ENCODE measurements at places on chromosomes 12 and 14.

GRCh38 chr14:75298187-75298965, 19.7 kb downstream of the FOS start:
- DNase-seq = no peak

DNA sequence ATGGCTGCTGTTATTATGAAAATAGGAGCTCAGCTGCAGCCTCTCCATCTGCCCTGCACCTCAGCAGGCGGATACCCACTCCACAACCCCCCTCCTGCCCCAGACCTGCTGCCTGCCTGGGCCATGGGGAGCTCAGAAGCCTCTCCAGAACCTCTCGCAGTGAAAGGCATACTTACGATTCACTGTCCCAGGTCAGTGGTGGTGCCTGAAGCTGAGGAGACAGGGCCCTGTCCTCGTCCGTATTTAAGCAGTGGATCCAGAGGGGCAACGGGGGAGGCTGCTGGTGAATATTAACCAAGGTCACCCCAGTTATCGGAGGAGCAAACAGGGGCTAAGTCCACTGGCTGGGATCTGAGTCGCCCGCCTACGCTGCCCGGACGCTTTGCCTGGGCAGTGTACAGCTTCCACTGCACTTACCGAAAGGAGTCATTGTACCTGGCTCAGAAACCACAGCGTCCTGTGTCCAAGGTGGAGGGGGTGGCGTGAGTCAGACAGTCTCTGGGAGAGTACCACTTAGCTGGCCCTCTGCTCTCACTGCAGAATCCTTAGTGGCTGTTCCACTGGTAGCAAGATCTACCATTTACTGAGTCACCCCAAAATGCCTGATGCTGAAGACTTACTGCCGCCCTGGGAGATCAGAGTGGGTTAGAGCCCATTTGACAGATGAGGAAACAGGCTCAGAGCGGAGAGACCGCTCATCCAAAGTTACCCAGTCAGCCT, at the start of gene SERPINA1:
SERPINA1 (minus strand) TSS at position 219 of the 720 bp plus-strand sequence. CDS start 5,365 bp downstream, outside the sequence.
- DNase-seq = no peak

DNA sequence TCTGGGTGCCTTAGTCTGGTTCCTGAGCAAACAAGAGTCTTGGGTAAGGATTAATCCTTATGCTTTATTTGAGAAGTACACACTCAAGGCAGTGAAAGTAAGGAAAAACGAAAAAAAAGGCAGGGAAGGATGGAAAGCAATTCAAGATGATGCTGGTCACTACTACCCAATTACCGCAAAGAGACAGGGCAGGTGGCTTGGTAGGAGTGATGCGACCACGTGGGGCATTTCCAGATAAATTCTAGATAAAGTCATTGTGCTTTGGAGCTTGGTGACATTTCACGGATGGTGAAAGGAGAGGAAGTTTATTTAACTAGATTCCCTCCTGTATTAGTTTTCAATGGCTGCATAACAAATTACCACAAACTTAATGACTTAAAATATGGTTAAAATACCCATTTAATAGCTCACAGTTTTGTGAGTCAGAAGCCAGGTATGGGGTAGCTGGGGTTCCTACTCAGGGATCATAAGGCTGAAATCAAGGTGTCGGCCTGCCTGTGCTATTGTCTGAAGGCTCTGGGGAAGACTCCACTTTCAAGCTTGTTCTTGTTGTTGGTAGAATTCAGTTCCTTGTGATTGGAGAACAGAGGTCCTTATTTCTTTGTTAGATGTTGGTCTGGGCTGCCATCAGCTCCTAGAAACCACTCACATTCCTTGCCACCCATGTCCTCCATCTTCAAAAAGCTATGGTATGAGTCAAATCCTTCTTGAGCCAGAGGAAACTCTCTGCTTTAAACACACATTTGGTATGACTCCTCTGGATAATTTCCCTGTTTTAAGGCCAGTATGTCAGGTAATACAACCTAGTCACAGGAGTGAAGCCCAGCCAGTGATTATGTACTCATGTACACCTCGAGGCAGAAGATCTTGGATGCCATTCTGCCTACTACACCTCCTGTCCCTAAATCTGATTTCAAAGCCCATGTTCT, 5.6 kb upstream of the HMGA2 start:
- DNase-seq = no peak

GRCh38 chr12:64522316-64522715, 70.4 kb downstream of the TBK1 start:
- no peak for DNase-seq

DNA sequence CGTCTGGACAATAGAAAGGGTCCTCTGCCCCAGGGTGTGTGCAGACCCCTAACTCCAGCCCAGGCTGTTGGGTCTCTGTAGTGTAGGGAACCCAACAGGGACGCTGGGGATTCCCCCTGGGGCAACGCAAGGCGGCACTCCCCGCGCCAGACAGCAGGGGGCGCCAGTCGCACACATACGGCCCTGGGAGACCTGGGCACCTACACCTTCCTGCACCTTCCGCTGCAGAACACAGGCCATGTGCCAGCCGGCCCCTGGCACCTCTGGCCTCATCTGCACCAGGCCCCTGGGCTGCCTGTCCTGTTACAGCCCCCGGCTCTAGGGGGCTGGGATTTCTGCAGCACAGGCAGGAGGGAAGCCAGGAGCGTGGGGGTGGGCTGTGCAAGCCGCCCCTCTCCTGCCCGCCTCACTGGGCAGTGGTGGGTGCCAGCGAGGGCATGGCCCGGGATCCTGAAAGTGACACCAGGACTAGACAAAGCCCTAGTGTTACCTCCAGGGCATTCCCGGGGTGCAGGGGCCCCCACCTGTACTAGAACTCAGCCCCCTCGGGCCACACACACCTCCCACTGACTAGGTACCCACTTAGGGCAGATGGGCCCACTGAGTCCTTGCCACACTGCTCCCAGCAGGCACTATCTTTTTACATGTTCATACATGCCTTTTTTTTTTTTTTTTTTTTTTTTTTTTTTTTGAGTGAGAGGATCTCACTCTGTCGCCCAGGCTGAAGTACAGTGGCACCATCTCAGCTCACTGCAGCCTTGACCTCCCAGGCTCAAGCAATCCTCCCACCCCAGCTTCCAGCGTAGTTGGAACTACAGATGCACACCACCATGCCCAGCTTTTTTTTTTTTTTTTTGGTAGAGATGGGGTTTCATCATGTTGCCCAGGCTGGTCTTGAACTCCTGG, 37.5 kb downstream of the CCNK start:
- DNase-seq = peak; percentile 48

- no peak for DNase-seq
Observed at GRCh38 chr12:124232654-124232987, 62.3 kb upstream of the RFLNA start.

DNA sequence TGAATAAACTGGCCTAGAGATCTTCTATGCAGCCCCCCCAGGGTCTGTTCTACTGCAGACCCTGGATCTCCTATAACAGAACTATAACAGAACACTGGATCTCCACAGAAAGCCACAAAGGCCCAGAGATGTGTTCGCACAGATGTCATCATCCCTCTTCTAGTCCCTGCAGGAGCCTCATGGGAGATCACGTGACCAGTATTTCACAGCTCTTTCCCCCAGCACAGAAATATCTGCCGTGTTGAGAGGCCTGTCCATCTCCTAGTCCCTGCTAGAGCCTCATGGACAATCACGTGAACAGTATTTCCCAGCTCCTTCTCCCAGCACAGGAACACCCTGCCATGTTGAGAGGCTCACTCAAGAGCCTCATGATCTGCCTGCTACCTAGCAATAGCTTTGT, 331.7 kb downstream of the NRXN3 start:
- no peak for DNase-seq

GRCh38 chr12:109450980-109451379, 26.1 kb downstream of the KCTD10 start:
- no peak for DNase-seq

DNA sequence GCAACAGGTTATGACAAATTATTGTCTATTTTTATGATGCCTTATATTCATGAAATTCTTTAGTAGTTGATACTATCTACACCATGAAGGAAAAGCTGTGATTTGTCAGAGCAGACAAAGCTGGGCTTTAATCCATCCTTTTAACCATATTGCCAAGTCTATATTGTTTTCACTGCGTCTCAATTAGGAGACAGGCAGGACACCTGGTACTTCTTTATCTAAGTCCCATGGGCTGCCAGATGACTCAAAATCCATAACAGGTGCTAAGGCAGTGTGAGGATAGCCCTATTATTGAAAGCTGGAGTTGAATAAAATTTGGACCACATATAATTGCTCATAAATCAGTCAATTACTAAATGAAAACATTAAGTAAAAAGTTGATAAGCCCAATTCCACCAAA, 22.6 kb downstream of the INSM2 start:
- no peak for DNase-seq

- no peak for DNase-seq
Observed at GRCh38 chr12:46459861-46460545, 87.4 kb upstream of the SLC38A2 start.

DNA sequence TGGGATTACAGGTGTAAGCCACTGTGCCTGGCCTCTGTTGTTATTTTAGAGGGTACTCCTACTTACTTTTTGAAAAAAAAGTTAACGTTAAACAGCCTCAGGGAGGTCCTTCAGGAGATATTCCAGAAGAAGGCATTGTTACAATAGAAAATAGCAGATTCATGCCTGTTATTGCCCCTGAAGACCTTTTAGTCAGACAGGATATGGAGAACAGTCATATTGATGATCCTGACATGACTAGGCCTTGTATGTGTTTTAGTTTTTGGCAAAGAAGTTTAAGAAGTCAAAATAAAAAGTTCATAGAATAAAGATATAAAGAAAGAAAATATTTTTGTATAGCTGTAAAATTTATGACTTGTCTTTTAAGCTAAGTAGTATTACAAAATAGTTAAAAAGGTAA, 45.3 kb downstream of the WASHC3 start:
- no peak for DNase-seq

- no peak for DNase-seq
Observed at GRCh38 chr12:99658671-99659349, 11.3 kb downstream of the GARIN6 start.

DNA sequence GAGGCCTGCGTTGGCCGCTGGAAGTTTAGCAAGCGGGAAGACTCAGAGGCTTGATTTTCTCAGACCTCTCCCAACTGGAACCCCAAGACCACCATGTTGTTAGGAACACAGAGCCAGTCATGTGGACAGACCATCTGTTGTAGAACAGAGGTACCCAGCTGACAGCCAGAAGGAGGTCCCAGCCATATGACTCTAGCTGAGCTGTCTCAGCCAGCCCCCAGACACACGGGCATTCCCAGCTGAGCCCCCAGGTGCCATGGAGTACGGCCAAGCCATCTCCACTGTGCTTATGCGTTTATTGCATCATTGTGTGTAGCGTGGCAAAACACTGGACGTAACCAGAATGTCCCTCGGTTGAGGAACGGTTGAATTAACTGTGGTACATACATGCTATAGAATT, 421.9 kb downstream of the TMEM132D start:
- no peak for DNase-seq

GRCh38 chr14:89015016-89015415, 190.6 kb downstream of the TTC8 start:
- no peak for DNase-seq

DNA sequence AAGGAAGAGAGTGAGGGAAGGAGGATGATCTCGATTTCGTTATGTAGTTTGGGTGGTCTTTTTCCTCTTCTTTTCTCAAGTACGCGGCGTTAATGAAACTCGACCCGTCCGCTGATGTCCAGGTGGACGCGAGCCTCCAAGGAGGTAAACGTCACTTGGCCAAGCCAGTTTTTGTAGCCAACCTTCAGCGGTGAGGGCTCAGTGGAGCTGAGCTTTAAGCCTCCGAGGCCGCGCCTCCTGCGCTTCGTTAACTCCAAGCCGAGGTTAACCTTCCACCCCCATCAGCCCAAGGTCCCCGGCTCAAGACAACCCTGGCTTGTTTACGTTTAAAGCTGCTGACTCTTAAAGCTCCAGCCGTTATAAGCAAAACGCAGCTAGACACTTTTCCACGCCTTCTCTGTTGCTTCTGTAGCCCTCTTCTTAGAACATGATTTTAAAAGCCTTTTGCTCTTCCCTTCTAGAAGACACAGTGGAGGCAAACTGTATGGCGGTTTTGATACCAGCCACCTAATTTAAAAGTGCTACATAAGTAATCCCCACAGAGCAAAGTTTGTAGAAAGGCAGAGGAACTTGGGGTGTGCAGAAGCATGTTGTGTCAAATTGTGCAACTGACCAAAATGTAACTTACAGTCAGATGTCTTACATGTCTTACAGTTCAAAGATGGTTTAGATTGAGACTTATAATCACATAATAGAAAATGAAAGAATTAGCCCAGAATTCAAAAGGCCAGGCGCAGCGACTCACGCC, 923 bp upstream of the ITPR2 start:
- no peak for DNase-seq

GRCh38 chr12:52181746-52182145, 10.1 kb downstream of the KRT80 start:
- DNase-seq = no peak

DNA sequence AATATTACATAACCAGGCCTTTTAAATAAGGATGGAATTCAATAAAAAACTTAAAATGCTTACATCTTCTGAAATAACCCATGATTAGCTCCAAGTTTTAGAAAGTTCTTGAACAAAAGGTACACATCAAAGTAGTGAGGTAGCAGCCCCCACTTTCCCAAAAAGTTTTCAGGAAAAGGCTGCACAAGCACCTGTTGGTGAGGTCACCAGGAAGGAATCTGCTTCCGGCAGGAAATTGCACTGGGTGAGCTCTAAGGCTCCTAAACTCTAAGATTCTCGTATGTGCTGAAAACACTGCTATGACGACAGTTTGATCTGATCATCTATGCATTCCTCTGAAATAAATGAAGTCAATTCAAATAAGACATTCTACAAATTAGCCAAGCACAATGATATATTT, 34.3 kb upstream of the TTC7B start:
- DNase-seq = no peak

DNA sequence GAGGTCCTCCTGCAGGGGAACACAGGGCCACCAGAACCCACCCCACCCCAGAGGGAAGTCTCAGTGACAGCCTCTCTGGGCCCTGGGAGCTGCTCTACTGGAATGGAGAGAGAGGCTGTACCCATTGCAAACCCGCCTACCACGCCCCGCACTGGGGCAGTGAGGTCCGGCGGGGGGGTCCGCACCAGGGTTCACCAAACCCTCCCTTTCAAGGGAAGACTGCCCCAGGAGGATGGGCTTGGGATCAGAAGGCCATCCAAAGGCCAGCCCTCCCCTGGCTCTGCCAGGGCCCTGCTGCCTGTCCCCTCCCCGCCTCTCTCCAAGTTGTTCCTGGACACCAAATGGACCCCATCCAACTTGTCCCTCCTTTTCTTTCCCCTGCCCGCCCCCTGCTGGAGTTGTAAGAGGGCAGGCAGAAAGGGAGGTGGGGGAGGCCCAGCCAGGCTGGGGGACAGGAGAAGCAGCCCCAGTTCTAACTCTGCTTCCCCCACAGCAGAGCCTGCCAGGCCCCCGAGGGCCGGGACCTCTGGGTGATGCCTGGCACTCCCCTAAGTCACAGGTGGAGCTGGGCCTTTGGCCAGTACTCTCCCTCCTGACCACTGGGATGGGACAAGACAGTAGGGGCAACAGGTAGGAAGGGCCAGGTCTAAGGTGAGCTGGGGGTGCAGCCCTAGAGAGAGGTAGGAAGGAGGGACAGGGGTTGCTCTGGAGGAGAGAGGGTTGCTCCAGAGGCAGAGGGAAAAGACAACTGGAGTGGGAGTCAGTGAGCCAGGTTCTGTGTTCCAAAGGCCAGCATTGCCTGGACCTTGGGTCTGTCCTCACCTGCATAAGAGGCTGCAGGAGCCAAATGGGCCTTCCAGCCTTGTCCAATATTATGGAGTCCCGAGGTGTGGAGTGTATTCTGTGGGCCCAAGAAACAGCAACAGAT, 3.2 kb upstream of the DIO3 start:
- no peak for DNase-seq

All from activated CD8-positive, alpha-beta memory T cell treated with anti-CD3 and anti-CD28 coated beads for 48 hours (primary cell).